ENCODE measurements at places on chromosomes 6 and 20. TPM values are rescaled to one million over a fixed set of nuclear protein-coding genes. Genes with fewer than 3 reads are reported as not detected.
A peak's percentile ranks its signal among the peaks of the same experiment; 100 is the strongest.

GRCh38 chr6:26394289-26394688 is 7.8 kb upstream of the BTN3A1 start:
- no peaks in the 10 kb centered on the region for H3K27me3 ChIP-seq
- H3K36me3 ChIP-seq = peaks cover 4% of the 10 kb centered on the region
- no peak overlapping the region for H3K27ac ChIP-seq
- no peak for DNase-seq

- H3K27me3 ChIP-seq = no peaks in the 10 kb centered on the region
- DNase-seq = no peak
- H3K27ac ChIP-seq = no peak overlapping the region
- H3K4me1 ChIP-seq = peaks cover 3% of the 10 kb centered on the region
- H3K36me3 ChIP-seq = no peaks in the 10 kb centered on the region
These were observed 80.4 kb downstream of the GCLC start for GRCh38 chr6:53464483-53464882.

- H3K27me3 ChIP-seq = peaks cover 2% of the 10 kb centered on the region
- peak overlapping the region; percentile 53 for H3K4me3 ChIP-seq
- H3K4me1 ChIP-seq = no peaks in the 10 kb centered on the region
- no peaks in the 10 kb centered on the region for H3K36me3 ChIP-seq
- H3K27ac ChIP-seq = peak overlapping the region; percentile 97
These were observed 58.9 kb downstream of the TRIM38 start for GRCh38 chr6:26021350-26022131.

DNA sequence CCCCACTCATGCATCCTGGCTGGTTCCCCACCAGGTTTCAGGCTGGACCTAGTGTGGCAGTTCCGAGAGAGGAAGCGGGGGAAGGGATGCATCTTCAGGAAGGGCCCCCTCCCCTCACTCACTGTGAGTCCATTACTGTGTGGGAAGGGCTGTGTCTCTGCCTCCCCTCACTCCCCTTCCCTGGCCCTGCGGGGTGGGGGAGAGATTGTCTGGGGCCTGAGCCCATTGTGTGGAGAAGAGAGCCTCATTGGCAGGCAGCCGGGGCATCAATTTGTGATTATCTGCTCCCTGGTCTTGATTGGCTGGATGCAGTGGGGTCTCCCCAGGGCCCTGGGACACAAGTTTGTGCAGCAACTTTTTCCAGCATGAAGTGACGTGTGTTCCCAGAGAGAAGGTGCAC is 4.1 kb upstream of the MYT1 start:
- H3K27ac ChIP-seq = no peak overlapping the region
- H3K27me3 ChIP-seq = no peaks in the 10 kb centered on the region
- no peak overlapping the region for H3K4me3 ChIP-seq

- H3K4me1 ChIP-seq = no peaks in the 10 kb centered on the region
- no peaks in the 10 kb centered on the region for H3K27me3 ChIP-seq
- no peak overlapping the region for H3K27ac ChIP-seq
- DNase-seq = no peak
- no peaks in the 10 kb centered on the region for H3K36me3 ChIP-seq
These were observed 494.1 kb upstream of the CITED2 start for GRCh38 chr6:139868576-139868975.

DNA sequence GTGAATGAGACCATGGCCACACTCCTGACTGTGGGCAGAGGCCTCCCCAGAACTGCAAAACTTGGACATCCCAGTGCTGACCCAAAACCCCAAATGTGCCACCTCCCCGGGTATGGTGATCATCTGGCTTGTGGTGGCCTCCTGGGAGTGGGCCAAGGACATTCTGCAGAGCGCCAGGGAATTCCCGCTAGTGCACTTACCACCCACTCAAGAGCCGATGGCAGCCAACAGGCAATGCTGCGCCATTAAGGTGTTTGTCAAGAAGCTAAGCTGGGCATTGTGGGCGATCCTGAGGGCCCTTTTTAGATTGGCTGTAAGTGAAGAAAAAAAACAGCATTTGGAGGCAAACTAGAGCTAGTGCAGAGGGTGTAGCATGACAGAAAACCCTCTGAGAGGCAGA is 9.4 kb downstream of the MMP24 start:
- no peaks in the 10 kb centered on the region for H3K36me3 ChIP-seq
- no peak overlapping the region for H3K27ac ChIP-seq
- no peak overlapping the region for H3K4me3 ChIP-seq
- no peak for DNase-seq
- H3K4me1 ChIP-seq = no peaks in the 10 kb centered on the region
- H3K27me3 ChIP-seq = no peaks in the 10 kb centered on the region

DNA sequence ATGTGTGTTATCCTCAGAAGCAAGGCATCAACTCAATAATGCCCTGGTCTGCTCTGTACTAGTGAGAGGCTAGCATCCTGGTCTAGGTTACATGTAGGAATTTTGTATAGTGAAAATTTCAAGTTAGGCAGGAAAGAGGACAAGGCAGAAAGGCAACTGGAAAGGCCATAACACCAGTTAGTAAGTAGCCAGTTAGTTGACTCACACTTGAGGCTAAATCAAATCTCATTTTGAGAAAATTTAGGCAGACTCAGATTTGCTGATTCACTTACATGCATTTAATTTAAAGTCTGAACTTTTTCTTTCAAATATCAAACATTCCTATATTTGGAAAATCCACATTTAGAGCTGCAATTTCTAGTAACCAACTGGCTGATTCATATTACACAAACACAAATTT is 184.5 kb upstream of the TCF21 start:
- H3K27me3 ChIP-seq = no peaks in the 10 kb centered on the region
- no peak overlapping the region for H3K27ac ChIP-seq
- H3K4me3 ChIP-seq = no peak overlapping the region
- H3K4me1 ChIP-seq = peaks cover 5% of the 10 kb centered on the region

- H3K27me3 ChIP-seq = no peaks in the 10 kb centered on the region
- no peak overlapping the region for H3K4me3 ChIP-seq
- H3K4me1 ChIP-seq = no peaks in the 10 kb centered on the region
- no peak overlapping the region for H3K27ac ChIP-seq
These were observed 30.2 kb downstream of the RRBP1 start for GRCh38 chr20:17651760-17652388.

- H3K4me1 ChIP-seq = no peaks in the 10 kb centered on the region
- DNase-seq = no peak
- H3K4me3 ChIP-seq = no peak overlapping the region
- no peaks in the 10 kb centered on the region for H3K27me3 ChIP-seq
- H3K36me3 ChIP-seq = no peaks in the 10 kb centered on the region
These were observed 192.4 kb upstream of the MYLIP start for GRCh38 chr6:15936503-15936902.

DNA sequence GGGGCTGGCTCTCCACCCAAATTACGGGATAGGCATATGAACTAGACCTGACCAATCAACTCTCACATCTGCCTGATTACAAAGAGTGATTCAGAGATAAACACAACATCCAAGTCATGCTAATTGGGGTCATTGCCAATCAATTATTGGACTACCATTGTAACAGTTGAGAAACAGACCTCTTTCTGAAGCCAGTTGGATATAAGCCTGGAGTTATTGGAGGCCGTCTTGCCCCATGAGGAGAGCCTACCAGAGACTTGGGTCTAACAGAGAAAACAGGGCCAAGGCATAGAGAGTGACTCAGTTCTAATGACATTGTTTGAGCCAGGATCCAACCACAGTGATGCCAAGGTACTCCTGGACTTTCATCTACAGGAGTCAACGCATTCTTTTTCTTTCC is 39.4 kb upstream of the HIVEP2 start:
- H3K27ac ChIP-seq = no peak overlapping the region
- H3K27me3 ChIP-seq = no peaks in the 10 kb centered on the region
- no peak overlapping the region for H3K4me3 ChIP-seq
- no peak for DNase-seq
- H3K4me1 ChIP-seq = no peaks in the 10 kb centered on the region

DNA sequence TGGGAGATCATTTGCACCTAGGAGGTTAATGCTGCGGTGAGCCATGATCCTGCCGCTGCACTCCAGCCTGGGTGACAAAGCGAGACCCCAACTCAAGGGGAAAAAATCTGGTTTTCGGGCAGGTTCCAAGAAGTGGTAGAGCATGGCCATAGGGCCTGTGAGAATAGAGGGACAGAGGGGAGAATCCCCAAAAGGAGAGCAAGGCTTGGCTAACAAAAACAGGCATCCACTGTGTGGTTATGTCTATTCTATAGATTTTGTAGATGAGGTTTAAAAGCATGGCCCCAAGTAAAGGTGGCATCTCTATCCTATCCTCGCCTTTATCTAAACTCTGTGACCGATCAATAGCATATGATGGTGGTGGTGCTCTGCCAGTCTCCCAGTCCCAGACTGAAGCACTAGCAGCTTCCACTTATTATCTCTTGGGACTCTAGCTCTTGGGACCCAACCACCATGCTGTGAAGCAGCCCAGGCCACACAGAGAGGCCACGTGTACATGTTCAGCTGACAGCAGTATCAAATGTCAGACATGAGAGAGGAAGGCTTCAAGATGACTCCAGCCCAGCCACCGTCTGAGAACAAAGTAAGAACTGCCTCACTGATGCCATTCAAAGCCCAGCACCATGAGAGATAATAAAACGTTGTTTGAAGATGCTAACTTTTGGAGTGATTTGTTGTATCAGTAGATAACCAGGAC is 27.7 kb downstream of the EIF2S2 start:
- H3K27me3 ChIP-seq = no peaks in the 10 kb centered on the region
- no peak for DNase-seq
- peaks cover 4% of the 10 kb centered on the region for H3K4me1 ChIP-seq
- no peak overlapping the region for H3K27ac ChIP-seq
- peaks cover 3% of the 10 kb centered on the region for H3K36me3 ChIP-seq
- no peak overlapping the region for H3K4me3 ChIP-seq

DNA sequence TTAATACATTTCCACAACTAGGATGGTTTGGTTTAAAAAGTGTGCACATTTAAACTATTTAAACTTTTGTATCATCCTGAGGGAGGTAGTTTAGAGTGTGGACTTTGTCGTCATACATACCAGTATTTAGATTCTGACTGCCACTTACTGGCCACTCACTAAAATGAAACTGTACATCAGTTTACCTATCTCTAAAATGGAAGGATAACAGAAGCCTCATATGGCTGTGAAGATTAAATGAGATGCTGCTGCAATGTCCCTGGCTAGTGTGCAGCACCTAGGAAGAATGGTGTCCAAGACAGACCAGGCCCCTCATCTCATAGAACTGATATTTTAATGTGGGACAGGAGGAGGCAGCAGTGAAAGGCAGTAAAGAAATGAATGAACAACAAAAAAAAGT is 12.0 kb upstream of the PKIG start:
- DNase-seq = no peak
- no peaks in the 10 kb centered on the region for H3K36me3 ChIP-seq
- no peaks in the 10 kb centered on the region for H3K27me3 ChIP-seq
- H3K4me1 ChIP-seq = no peaks in the 10 kb centered on the region
- H3K27ac ChIP-seq = no peak overlapping the region

DNA sequence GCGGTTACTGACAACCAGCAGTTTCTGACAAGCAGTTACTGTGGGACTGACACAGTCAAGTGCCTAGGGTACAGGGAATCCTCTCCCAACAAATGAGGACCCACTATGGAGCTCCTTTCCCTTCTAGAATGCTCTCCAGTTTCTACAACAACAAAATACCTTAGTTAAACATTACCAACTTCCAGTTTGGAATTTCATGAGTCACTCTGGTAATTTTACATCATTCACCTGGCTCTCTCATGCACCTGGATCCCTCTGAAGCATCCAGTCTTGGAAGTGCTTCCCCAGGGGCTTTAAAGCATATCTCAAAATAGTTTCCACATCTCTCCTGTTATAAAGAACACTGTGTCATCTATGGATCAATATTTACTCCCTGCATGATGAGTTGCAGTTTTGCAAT is 286.7 kb upstream of the SPTLC3 start:
- H3K27ac ChIP-seq = no peak overlapping the region
- DNase-seq = no peak
- H3K36me3 ChIP-seq = no peaks in the 10 kb centered on the region
- H3K4me3 ChIP-seq = no peak overlapping the region

GRCh38 chr20:23160536-23161243 is 74.6 kb upstream of the CD93 start:
- no peak overlapping the region for H3K4me3 ChIP-seq
- H3K27me3 ChIP-seq = no peaks in the 10 kb centered on the region
- DNase-seq = no peak
- H3K36me3 ChIP-seq = no peaks in the 10 kb centered on the region

DNA sequence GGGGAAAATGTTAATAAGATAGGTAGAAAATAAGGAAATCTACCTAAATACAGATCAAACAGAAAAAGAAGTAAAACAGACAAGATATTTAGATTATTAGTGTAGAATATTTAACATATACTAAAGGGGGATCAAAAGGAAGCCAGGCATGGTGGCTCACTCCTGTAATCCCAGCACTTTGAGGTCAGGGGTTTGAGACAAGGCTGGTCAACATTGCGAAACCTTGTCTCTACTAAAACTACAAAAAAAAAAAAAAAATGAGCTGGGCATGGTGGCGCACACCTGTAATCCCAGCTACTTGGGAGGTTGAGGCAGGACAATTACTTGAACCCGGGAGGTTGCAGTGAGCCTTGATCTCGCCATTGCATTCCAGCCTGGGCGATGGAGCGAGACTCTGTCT is 55.5 kb downstream of the AFDN start:
- no peaks in the 10 kb centered on the region for H3K4me1 ChIP-seq
- H3K36me3 ChIP-seq = peaks cover 7% of the 10 kb centered on the region
- no peaks in the 10 kb centered on the region for H3K27me3 ChIP-seq
- H3K27ac ChIP-seq = no peak overlapping the region
- DNase-seq = no peak
- H3K4me3 ChIP-seq = no peak overlapping the region

GRCh38 chr20:48096957-48097890 is 311.9 kb upstream of the SULF2 start:
- H3K4me3 ChIP-seq = no peak overlapping the region
- H3K36me3 ChIP-seq = no peaks in the 10 kb centered on the region
- DNase-seq = no peak

DNA sequence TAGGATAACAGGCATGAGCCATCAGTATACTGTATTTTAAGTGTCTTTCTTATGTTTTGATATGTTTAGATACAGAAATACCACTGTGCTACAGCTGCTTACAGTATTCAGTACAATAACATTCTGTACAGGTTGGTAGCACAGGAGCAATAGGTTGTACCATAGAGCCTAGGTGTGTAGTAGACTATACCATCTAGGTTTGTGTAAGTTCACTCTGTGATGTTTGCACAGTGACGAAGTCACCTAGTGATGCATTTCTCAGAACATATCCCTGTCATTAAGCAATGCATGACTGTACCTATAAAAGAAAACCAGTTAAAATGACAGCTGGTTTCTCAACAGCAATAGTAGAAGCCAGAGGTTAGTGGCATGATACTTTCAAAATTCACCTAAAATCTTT is 3.0 kb upstream of the ZBTB24 start:
- no peak overlapping the region for H3K27ac ChIP-seq
- H3K27me3 ChIP-seq = no peaks in the 10 kb centered on the region
- H3K36me3 ChIP-seq = no peaks in the 10 kb centered on the region
- no peak for DNase-seq
- H3K4me1 ChIP-seq = peaks cover 6% of the 10 kb centered on the region

The BMP7 gene
- total RNA-seq = 1.0 TPM

The SAPCD1 gene
- total RNA-seq = 2.9 TPM

The MYB gene
- total RNA-seq = 0.87 TPM

The BLTP3A gene
- total RNA-seq = 12.0 TPM

The CCN6 gene
- not detected for total RNA-seq

The CABLES2 gene
- total RNA-seq = 3.0 TPM

The SLC52A3 gene
- 0.78 TPM for total RNA-seq
